ENCODE measurements at places on chromosomes 5 and 9.

GRCh38 chr9:123353984-123354591 lies 1.9 kb upstream of the CRB2 start:
- no peak for DNase-seq

DNA sequence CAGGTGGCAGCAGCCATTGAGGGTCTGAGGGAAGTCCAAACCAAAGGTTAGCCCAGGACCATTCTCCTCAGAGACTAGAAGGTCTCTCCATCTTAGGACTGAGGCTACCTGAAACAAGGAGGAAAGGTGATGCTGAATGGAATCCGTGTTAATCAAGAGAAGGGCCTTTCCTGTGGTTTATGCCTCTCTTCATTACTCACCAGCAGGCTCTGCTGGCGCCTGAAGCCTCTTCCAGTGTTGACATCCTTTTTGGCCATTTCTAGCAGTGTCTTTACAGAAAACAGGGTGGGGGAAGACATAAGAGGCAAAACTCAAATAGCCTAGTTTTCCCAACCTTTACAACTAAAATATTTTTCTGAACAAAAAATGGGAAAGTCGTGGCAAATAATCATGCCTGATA lies 98.0 kb downstream of the ENC1 start:
- no peak for DNase-seq

- DNase-seq: no peak
Observed at GRCh38 chr5:174464504-174465165, 259.7 kb upstream of the MSX2 start.

GRCh38 chr5:137114529-137114928 lies 384.6 kb downstream of the SPOCK1 start:
- DNase-seq: no peak

DNA sequence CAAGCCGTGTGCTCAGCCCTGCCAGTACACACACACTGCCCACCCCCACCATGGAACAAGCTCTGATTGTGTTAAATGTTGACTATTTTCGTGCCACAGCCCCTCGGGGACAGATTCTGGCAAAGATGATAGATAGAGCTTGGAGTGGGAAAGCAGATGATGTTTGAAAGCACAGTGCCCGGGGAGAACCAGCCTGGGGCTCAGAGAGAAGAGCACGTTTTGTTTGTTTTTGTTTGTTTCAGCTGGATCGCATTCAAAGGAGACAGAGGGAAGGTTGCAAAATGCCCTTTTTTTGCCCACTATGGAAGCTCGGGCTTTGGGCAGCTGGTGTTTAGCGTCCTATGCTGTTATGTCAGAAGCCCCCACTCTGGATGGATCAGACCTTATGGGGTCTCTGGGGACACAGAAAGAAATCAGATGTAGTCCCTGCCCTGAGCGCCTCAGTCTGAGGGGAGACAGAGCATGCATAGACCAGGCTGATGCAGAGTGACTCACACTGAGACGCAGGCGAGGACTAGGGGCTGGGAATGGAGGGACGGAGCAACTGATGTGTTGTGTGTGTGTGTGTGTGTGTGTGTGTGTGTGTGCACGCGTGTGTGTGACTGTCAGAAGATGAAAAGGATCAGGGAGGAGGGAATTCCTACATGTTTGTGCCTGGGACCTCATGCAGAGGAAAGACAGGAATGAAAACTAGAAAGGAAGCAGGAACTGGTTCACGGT lies 229.7 kb downstream of the MELK start:
- DNase-seq: no peak

GRCh38 chr9:113481176-113481787 lies 17.8 kb downstream of the RGS3 start:
- no peak for DNase-seq

DNA sequence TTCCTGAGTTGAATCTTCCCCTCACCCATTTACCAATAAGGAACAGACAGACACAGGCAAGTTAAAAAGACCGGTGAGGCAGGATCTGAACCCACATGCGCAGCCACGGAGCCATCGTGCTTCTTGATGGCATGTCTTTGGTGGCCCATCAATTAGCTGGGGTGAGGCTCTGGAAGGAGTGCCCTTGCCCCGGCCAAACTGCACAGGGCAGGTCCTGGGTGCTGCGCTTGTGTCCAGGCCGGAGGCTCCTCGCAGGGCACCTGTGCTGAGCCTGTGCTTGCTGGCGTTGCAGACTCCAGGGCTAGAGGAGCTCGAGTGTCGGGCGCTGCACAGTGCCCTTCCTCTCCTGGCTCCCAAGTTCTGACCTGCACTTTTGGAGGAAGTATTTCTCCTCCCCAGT lies 66.4 kb downstream of the PSMB7 start:
- no peak for DNase-seq

DNA sequence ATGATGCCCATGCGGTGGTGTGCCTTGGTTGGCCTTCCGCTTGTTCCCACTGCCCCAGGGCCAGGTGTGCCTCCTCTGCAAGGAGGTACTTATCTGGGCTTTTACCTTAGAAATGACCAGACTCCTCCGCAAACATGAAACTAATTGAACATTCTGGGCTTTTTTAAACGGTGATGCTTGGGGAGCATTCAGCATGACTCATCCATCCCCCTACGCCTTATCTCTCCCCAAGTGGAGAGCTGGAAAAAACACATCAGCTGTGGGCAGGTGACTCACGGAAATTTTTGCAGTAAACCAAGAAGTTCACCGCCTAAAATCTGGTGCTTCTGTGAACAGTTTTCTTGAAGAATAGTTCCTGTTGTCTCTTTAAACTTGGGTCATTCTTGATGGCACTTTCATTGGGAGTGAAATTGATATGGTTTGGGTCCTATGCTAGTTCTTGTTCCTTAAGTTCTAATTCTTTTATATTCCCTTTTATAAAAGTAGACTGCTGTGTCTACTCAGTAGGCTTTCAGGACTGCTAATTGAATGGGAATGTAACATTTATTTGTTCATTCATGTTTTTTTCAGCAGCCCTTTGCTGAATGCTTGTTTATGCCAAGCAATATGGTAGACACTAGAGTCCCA lies 39.6 kb downstream of the SFXN1 start:
- DNase-seq: no peak

DNA sequence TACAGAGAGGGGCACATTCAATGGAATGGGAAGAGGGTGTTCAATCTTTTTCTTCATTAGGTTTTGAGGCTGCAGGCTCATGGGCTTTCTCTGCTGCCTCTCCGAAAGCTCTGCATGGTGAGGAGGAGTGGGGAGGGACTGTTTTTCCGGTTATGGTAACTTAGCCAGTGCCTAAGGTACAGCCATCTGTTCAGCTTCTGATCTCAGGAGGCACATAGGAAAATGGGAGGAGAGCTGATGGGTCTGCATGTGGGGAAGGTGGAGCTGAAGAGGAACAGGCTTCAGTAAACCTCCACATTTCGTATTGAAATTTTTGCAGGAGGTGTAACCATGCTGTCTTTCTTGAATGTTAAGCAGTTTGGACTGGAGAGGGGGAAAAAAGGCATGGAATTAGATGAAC lies 1020.4 kb upstream of the WWC1 start:
- DNase-seq: no peak

GRCh38 chr5:71864730-71865601 lies 145.9 kb downstream of the CARTPT start:
- no peak for DNase-seq

DNA sequence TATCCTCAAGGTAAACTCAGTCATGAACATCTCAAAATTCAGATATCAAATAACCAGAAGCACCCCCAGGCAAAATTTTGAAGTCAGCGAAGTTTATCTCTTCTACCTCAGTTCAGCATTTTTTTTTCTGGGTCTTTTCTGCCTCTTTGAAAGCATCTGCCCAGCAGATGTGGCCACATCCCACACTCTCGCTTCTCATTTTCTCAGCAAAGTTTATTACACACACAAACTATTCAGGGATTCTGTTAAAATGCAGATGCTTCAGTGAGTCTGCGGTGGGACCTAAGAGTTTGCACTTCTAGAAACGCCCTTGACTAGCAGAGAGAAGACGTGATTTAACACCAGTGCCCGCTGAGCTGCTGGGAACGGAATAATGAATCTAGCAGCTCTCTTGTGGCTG lies 19.3 kb downstream of the RASEF start:
- no peak for DNase-seq

- no peak for DNase-seq
Observed at GRCh38 chr9:108816037-108816436, 39.7 kb downstream of the ACTL7B start.

DNA sequence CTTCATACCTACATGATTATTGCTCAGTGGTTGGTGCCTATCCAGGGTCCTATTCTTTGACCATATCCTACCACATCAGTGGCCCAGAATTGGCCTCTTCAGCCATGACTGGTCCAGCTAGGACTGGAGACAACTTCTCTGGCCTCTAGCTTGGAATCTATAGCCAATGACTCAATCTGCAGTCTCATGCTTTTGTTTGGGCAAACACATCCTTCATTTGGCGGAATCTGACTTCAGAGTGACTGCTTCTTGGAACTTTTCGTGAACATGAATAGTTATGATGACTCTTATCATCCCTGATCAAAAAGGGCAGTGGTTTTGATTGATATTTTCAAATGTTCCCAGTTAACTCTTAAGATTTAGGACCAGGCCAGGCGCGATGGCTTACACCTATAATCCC lies 134.1 kb downstream of the PAPPA start:
- DNase-seq: no peak

- DNase-seq: no peak
Observed at GRCh38 chr5:138605254-138605972, 30.2 kb upstream of the HSPA9 start.

DNA sequence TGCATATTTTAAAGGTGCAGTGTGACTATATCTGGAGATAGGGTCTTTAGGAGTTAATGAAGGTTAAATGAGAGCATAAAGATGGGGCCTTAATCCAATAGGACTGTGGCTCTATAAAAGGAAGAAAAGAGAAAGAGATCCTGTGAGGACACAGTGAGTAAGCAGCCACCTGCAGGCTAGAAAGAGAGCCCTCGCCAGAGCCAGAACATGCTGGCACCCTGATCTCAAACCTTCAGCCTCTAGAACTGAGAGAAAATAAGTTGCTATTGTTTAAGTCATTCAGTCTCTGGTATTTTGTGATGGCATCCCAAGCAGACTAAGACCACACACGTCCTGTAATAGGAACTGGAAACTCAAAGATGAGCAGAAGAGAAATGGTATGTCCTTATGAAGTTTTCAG lies 41.0 kb downstream of the RNF180 start:
- DNase-seq: no peak

DNA sequence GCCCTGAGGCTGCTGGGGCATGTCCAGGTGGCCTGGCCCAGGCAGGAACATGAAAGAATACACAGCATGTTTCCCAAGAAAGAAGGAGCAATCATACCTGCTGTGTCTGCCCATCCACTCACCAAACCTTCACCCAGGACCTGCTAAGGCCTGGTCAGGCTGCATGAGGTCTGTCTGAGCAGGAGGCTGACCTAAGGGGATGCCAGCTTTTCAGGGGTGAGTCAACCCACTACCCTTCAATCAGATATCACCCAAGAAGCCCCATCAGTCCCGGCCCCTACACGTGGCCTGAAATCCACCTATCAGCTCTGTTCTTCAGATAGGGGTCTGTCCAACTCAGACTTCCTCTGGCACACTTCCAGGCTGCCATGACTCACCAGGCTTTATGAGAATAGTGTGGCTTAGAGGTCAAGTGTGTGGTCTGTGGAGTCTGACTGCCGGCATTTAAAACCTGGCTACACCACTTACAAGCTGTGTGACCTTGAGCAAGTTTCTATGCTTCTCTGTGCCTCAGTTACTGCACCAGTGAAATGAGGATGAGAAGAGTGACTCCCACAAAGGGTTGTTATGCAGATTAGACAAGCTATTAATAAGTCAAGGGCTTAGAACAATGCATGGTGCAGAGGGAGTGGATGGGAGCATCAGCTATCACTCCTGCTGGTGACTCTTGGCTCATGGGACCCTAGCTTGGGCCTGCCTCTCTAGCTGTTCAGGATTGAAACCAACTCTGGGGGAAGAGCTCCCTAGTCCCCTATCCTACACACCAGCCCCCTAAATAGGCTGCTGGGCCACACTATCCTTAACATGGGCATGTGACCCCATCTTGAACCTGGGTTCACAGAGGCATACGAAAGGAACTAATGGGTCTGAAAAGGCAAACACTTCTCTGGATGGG lies 130.3 kb downstream of the PAX5 start:
- DNase-seq: no peak

GRCh38 chr9:1879501-1879900 lies 135.6 kb upstream of the SMARCA2 start:
- no peak for DNase-seq

GRCh38 chr9:69762527-69762926 lies 2.7 kb upstream of the PTAR1 start:
- no peak for DNase-seq

GRCh38 chr5:96155147-96155546 lies 193.5 kb upstream of the ELL2 start:
- DNase-seq: no peak

DNA sequence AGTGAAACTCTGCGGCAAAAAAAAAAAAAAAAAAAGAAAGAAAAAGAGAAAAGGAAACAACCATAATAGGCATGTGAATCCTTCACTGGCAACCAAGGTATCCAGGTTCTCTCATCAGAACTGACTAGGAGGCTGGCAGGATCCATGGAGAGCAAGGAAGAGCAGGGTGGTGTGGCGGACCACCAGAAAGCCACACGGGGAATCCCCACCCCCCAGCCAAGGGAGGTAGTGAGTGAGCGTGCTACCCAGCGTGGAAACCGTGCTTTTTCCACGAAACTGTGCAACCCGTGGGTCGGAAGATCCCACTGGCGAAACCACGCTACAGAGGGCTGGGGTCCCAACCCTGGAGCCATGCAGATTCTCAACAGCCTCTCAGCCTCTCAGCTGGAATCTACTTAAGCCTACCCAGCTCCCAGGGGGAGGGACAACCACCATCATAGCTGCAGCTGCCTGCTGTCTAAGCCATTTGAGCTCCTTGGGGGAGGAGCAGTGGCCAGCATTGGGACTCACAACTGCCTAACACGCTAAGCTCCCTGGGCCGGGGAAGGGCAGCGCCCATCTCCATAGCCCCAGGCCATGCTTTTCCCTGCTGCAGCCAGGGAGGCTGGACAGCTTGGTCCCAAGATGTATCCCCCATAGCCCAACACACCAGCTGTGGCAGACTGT lies 91.6 kb downstream of the PRELID2 start:
- no peak for DNase-seq

- DNase-seq: no peak
Observed at GRCh38 chr5:15715967-15716366, 216.0 kb downstream of the FBXL7 start.

- no peak for DNase-seq
Observed at GRCh38 chr5:135114759-135115158, 80.7 kb upstream of the PITX1 start.

DNA sequence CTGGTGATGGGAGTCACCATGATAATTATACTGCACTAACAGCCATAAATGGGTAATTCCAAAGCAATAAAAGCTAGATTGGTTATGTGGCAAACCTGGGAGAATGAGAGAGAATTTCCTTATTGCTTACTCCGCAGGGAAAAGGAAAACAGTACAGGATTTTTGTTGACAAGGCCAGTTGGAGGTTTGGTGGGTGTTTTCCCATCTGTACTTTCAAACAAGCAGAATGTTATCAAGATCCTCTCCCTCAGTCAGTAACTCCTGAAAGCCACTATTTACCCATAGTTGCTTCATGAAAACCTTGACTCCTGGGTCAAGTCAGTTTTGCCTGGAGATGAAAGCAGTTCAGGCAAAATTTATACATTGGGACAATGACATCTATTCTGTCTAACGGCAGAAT lies 26.4 kb downstream of the IL9 start:
- no peak for DNase-seq

All from cortex of kidney (tissue), 1 donor.